ENCODE measurements at places on chromosomes 6 and 20.
A peak's percentile ranks its signal among the peaks of the same experiment; 100 is the strongest.

- no peak for DNase-seq
Measured at GRCh38 chr20:34449674-34450592, 66.3 kb upstream of the DYNLRB1 start.

DNA sequence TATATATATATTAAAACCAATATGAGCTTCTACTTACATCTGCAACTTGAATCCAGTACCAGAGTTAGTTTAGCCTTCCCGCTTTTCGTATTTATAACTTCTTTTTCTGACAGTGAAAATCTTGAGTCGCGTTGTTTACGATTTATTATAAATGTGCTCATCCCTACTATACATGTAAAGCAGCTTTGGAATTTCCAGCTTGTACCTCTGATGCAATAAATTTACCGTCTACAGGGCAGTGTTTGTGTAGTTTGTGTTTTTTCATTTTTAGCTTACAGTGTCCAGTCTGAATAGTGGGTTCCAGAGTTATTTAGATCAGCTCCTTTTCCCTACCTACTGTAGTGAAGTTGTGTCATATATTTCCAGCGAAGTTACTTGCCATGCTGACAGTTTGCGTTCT is 66.3 kb downstream of the TIAM2 start:
- no peak for DNase-seq

DNA sequence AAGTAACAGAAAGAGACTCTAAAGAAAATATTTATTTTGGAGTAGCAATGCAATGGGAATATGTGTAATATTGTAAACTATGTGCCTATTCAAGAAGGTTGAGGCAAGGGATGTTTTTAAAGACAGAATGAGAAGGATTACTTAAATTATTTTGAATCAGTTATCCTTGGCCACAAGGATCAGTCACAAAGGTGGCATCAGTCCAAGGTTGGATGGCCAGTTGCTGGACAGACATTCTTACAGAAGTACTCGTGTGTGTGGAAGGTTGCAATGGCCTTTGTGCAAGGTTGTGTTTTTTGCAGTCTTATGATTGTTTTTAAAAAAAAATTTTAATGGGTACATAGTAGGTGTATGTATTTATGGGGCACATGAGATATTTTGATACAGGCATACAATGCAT is 2.0 kb downstream of the QRSL1 start:
- no peak for DNase-seq

GRCh38 chr20:25294459-25295385 is 46.8 kb downstream of the PYGB start:
- DNase-seq: peak; percentile 11

DNA sequence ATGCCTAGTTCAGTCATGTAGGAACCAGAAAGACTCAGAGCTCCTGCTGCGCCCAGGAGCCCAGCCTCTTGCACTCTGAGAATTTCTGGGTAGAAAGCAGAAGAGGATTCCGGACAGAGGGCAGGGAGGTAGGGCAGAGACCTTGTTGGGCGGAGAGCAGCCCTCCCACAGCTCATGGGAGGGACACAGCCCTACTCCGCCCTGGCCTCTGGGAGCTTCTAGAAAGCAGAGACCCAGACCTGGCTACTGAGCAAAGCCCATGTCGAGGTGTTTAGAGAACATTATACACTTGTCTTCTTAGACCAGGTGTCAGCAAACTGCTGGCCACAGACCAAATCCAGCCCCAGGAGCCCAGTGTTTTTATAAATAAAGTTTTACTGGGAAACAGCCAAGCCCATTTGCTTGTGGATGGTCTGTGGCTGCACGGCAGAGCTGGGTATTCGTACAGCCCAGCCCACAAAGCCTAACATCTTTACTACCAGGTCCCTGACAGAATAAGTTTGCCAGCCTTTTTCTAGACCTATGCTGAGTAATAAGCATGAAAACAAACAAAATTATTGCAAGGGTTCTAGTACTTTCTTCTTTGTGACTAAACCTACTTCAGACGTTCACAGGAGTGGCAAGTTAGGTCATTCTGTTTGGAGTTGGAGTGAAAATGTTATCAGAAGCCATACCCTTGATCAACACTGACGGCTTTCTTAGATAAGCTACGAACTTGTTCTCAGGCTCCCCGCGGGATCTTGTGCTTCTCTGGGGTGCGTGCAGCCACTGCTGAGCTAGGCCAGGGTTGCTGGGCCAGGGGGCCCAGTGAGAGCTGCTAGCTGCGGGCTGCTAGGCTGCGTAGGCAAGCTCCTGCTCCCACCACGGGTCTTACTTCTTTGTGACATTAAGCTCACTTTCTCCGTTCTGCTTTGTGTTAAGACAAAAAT is 235.1 kb upstream of the FOXQ1 start:
- no peak for DNase-seq

DNA sequence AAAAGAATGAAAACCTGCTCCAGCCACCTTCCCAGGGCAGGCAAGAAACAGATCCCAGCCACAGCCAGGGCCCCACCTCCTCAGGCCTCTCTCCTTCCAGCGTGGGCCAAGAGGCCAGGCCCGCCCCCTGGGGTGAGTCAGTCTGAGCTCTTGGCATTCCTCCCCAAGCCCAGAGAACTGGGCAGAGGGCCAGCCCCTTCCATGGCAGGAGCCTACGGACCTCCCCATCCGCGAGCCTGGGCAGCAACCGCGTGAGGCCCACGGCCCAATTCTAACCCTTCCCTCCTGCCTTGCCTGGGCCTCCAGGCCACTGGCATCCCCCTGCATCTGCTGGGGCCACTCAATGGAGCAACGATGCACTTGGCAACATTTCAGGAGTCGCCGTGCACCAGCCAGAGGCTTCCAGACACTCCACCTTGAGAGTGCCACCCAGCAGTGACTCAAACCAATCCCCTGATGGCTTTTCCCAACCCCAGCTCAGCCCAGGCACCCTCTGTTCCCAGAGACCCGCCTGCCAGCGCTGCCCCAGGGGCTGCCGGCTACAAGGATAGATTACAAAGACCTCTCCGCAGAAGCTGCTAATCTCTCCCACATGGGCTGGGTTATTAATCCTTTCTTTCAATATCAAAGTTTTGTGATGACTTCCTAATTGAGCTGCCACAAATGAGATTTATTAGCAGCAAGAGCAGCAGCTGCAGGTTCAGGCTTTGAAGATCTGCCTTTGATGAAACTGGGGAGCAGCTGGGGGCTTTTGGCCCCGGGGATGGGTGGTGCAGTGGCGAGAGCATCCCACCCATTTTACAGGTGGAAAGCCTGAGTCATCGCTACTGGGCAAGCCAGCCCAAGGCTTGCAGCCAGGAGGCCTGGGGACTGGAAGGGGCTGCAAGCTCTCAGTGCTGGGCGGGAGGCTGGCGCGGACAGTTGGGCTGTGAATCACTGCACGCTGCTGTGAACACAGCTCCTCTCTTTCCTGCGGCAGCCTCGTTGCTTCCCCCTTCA is 85.7 kb downstream of the NFATC2 start:
- no peak for DNase-seq

GRCh38 chr6:121816906-121817540 is 381.6 kb downstream of the GJA1 start:
- no peak for DNase-seq

- no peak for DNase-seq
Measured at GRCh38 chr20:59820204-59821041, 113.0 kb downstream of the SYCP2 start.

DNA sequence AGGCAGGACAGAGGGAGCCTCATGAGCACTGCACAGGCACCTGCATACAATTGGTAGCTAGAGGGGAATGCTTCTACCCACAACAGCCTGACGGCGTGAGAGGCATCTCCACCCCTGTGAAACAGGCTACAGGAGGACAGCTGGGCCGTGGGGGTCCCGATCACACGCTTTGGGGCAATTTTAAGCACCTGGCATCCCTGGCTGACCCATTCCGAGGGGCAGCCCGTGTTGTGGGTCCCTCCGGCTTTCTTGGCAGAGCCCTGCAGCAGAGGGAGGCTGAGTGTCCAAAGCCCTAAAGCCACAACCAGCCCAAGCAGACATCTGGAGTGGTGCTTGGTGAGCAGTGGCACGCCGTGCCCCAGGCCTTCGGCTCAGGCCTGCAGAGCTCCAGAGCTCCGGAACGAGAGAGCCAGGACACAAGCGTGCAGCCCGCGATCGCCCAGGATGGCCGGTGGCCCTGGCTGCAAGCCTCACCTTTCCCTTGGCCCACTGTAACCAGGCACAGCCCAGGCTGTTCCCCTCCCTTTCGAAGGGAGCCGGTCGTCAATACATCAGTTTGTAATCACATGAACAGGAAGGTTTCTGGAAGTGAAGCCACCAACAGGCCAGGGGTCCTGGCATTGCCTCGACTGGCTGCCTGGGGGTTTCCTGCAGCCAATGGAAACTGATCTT is 81.4 kb downstream of the DLL1 start:
- no peak for DNase-seq

GRCh38 chr6:8170245-8170644 is 67.9 kb upstream of the EEF1E1 start:
- no peak for DNase-seq

DNA sequence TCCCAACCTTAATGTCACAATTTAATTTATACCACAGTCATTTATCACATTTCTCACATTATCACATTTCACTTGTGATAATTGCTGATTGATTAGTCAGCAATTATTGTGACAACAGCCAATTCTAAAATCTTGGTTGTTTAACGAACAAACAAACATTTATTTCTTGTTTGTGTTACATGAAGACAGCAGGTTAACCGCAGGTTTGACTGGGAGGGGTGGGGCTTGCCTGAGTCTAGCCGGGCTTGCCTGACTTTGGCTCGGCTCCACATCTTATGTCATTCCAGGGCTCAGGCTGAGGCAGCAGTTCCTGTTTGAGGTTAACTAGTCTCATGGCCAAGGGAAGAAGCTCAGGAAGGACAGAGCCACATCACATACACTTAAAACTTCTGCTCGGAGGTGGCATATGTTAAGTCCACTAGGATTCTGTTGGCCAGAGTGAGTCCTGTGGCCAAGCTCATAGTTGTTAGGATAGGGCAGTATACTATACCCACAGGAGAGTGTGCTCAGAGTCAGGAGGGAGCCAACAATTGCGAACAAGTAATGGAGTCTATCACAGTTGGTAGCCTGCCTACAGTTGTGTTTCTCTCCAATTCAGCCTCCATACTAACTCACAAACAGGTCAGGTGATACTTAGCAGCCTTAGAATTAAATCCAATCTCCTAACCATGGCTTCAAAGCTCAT is 90.0 kb upstream of the IFNGR1 start:
- DNase-seq: no peak

GRCh38 chr6:167005350-167006159 is 6.4 kb downstream of the CEP43 start:
- DNase-seq: no peak

Data from stimulated activated CD4-positive, alpha-beta T cell treated with anti-CD3 and anti-CD28 coated beads, TNF-alpha, amount 100 ng/mL, for 4 hours (primary cell).